ENCODE measurements at places on chromosomes 16 and 17. TPM values are rescaled to one million over a fixed set of nuclear protein-coding genes. Genes with fewer than 3 reads are reported as not detected.
A peak's percentile ranks its signal among the peaks of the same experiment; 100 is the strongest.

The RAMP2 gene
- total RNA-seq = 55.3 TPM

The SLC13A5 gene
- total RNA-seq = 0.63 TPM

The ADAD2 gene
- total RNA-seq = 0.54 TPM

The PAFAH1B1 gene
- total RNA-seq = 102 TPM

The KRTAP3-2 gene
- not detected for total RNA-seq

The ABCA8 gene
- 57.5 TPM for total RNA-seq

The CTF1 gene
- 7.5 TPM for total RNA-seq

The UTS2R gene
- total RNA-seq = 0.22 TPM

The TSNAXIP1 gene
- total RNA-seq = 1.5 TPM

The UNC13D gene
- 4.5 TPM for total RNA-seq

The QRICH2 gene
- 7.3 TPM for total RNA-seq

The ACSM5 gene
- 5.6 TPM for total RNA-seq

The CEP20 gene
- total RNA-seq = 46.2 TPM

The KRT36 gene
- total RNA-seq = not detected

DNA sequence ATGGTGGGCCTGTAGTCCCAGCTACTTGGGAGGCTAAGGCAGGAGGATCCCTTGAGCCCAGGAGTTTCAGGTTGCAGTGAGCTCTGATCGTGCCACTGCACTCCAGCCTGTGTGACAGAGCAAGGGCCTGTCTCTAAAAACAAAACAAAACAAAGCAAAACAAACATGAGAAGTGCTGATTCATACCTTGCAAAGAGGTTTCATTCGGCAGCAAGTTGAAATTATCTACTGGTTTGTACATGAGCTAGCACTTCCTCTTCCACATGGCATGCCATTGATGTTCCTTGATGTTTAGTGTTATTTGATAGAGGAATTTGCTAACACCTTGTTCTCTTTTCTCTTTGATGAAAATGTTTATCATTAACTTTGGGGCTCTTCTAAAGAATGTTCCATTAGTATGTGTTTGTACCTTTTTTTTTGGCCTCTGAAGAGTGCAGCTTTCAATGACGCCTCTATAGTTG, 50.6 kb downstream of the SPECC1 start:
- peak; percentile 20 for DNase-seq

GRCh38 chr16:88939972-88940861, 36.8 kb downstream of the CBFA2T3 start:
- peak; percentile 26 for DNase-seq

- no peak for DNase-seq
Observed at GRCh38 chr16:65377195-65377594, 255.3 kb upstream of the CDH11 start.

- DNase-seq = no peak
Observed at GRCh38 chr16:57235128-57236021, 9.7 kb upstream of the ARL2BP start.

DNA sequence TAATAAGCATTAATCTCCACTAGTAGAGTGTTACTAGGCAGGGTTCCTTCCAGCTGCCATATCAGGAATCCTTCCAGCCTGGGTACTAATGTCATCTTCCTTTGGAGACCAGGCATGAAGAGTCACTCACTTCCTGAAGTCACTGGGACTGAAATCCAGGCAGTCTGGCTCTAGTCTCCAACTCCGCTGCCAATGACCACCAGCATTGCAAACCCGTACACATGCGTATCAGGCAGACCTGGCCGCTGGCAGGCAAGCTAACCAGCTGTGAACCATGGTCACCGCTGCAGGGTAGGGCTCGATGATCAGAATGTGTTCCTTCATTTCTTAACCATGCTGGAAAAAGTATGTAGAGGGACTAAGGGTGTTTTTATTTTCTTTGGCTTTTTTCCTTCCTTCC, 255.5 kb downstream of the CDH13 start:
- no peak for DNase-seq

- DNase-seq = no peak
Observed at GRCh38 chr16:3028716-3029319, 5.0 kb downstream of the THOC6 start.

DNA sequence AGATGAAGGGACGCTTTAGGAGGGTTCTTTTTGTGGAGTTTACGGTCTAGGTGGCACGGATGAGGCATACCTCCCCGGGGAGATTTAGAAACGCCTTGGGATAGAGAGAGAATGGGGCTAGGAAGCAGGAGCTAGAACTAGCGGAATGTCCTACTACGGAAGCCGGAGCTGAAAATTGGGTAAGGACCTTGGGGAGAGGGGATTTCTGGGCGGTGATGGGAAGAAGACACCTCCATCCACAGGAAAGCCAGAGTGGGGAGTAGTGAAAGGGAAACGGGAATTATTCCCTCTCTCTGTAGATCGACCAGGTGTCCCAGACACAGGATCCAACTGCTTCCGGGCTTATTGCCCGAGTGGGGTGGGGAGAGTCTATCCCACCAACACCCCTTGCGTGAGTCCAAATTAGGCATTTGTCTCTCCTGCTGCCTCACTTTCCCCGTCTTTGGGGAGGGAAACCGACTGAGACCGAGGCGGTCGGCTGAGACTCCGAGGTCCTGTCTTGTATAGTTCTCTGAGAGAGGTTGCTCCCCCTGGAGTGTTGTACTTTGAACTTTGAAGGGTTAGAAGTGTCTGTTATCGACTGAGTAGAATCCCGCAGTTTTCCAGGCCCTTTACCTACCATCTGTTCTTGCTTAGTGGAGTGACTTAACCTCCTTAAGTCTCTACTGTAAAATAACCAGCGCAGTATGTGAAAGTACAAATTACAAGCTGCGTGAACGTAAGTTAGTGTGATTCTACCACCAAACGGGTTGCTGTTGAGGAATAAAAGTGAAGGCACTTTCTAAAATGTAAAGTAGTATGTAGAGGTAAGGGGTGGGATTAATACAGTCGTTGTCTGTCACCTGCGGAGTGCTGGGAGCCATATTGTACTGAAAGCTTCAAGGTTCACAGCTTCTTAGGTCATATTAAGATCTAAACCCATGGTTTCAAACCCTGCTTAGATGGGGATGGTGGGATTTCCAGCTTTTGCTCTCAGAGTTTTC, 1.0 kb downstream of the RSPRY1 start:
- DNase-seq = peak; percentile 30

GRCh38 chr17:1435326-1435725, 20.7 kb downstream of the CRK start:
- DNase-seq = no peak

DNA sequence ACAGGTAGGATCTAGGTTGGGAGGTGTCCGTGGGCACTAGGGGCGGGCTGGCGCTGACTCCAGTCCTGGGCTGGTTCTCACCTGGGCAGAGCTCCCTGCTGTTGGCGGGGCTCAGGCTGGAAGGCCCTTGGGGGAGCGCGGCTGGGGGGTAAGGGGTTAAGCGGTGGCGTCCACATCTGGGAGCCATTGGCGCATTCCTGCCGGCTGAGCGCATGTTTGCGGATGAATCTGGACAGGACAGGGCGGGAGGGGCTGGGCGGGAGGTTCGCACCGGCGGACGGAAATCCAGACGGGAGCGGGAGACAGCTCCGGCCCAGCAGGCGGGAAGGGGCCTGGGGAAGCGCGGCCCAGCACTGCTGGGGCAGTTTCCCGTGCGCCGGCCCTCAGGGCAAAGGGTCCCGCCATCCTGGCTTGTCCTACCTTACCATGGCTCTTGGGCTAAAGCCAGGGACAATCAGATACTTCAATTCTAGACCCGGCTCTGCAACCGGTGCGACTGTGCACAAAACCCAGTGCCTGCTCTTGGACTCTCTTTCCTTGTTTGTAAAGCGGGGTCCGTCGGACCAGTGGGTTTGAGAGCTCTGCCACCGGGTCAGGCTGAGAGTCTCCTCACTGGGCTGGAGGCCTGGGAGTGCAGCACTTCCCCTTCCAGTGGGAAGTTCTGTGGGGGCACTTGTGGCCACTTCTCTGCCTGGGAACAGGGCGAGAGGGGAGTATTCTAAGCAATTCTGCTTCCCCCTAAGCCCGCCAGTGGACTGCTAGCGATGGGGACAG, 7.8 kb downstream of the RARA start:
- peak; percentile 70 for DNase-seq

DNA sequence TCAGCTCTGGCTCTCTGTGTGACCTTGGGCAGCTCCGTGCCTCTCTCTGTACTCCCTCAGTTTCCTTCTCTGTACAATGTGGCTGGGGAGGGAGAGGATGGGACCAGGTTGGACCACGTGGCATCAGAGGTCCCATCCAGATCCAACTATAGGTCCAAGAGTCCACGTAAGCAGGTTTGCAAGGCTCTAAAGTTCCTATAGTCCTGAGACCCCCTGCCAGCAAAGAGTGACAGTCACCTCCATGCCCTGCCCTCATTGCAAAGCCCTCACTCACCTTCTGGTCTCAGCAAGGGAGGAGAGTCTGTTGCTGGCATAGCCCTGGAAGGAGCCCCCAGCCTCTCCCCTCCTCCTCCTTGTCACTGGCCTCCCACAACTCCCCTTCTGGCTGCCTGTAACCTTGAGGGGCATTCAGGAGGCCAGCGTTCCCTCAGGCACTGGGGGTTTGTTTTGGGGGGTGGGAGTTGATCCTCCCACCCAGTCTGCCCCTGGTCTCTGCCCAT, 6.1 kb upstream of the DRC7 start:
- DNase-seq = no peak

DNA sequence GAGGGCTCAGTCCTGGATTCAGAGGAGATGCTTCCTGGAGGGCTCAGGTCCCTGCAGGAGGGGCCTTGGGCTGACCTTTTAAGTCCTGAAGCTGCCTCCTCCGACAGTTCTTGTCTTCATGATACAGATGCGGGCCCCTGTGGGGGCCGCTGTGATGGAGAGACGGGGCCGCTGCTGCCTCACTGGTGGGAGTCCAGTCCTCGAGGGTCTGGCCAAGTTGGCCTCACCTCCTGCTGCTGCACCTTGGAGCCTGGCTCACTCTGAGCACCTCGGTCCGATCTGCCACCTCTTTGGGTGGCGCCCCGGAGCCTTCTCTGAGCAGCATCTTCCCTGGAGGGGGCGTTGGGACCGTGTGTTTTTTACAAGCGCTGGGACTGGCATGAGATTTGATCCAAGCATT, 79.1 kb downstream of the KLHDC4 start:
- no peak for DNase-seq

DNA sequence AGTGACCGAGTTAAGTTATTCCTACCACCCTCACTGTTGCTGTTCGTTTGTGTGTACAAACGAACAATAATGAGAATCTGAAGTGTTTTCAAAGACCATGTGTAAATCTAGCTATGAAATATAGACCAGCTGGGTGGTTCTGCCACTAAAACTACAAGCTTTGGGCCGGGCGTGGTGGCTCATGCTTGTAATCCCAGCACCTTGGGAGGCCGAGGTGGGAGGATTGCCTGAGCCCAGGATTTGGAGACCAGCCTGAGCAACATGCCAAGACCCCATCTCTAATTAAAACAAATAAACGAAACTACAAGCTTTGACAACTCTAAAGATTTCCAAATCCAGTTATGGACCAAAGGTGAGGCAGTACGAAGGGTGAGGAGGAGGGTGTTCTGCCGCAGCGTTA, 973 bp downstream of the RECQL5 start:
- DNase-seq = no peak

- no peak for DNase-seq
Observed at GRCh38 chr17:45008216-45008615, 40.1 kb upstream of the C1QL1 start.

- no peak for DNase-seq
Observed at GRCh38 chr17:64056269-64057005, 36.0 kb upstream of the ICAM2 start.

DNA sequence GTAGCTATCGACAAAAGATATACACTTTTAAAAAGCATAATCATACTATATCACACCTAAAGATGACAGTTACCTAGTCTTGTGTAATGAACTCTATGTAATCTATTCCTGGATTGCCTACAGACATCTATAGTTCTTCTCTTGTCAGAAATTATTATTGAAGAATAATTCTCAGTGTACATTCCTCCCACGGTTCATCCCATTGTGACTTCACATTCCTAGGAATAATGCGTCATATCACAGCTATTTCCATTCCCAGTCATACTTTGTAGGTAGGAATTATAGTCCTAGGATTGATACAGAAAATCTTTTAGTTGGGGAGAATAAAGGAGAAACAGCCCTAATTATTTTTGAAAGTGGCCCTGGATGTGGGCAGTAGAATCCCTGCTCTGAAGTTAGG, 44.0 kb upstream of the ABCC11 start:
- no peak for DNase-seq

GRCh38 chr16:20310421-20311395, 16.6 kb downstream of the GP2 start:
- DNase-seq = no peak
